ENCODE measurements at places on chromosomes 11 and 22. TPM values are rescaled to one million over a fixed set of nuclear protein-coding genes. Genes with fewer than 3 reads are reported as not detected.

PHLDA2 gene
- total RNA-seq, result 45.0 TPM

MAPK1 gene
- 112 TPM for total RNA-seq

PATE4 gene
- total RNA-seq, result not detected

DNA sequence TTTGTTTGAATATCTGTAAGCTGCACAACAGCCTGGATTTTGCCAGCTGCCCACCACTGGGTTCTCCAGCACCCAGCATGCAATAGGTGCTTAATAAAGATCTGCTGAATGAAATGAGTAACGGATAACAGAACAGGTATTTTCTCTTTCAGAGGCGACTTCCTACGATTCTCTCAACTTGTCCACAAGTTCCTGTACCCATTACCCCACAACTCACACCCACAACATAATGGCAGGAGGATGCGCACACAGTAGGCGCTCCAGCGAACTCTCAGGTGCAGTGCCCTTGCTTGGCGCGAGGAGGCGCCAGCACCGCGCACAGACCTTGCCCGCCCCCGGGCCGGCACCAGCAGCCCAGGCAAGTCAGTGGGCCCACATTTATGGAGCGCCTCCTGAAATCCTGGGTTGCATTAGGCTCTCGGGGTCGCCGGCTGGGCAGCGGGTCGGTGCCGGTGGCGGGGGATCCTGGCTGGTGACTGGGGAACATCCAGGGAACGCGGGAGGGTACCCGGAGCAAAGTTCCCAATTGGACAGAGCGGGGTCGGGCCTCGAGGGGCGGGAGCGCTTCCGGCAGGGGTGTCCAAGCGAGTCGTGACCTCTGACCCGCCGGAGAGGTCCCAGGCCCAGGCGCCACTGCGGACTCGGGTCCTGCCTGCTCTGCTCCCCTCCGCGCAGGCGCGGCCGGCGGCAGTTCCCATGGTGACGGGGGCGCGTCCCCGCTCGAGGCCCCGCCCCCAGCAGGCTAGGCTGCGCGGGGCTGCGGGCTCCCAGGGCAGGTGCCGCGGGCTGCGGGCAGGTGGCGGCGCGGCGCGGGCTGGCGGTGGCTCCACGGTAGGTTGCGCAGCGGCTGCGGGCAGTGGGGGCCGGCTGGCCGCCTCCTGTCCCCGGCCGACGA, at the start of gene KIAA1671:
TSS of gene KIAA1671 (plus strand) at position 775 of the 895 bp plus-strand sequence. CDS start 75,284 bp downstream, outside the sequence.
- ATAC-seq, result peak; percentile 93

- no peak for ATAC-seq
Measured at GRCh38 chr11:44580701-44581100, 15.2 kb downstream of the CD82 start.

All from esophagus mucosa (tissue), 1 donor.